Suppressor macrophage treated with lipopolysaccharide for 1 hour (primary cell): ENCODE measurements at places on chromosomes 13 and 19.

GRCh38 chr19:38721979-38722773 is 22.1 kb downstream of the CAPN12 start:
- DNase-seq = no peak

GRCh38 chr13:69796256-69796655 is 311.4 kb upstream of the ATXN8OS start:
- DNase-seq = no peak

- peak; percentile 93 for DNase-seq
Observed at GRCh38 chr19:16106121-16106520, 5.6 kb upstream of the RAB8A start.

GRCh38 chr13:36352350-36352749 is 6.2 kb upstream of the SPART start:
- DNase-seq = no peak

- peak; percentile 63 for DNase-seq
Observed at GRCh38 chr19:35114353-35115176, 1.1 kb upstream of the FXYD3 start.

GRCh38 chr13:98792785-98793495 is 40.5 kb upstream of the SLC15A1 start:
- peak; percentile 15 for DNase-seq

- no peak for DNase-seq
Observed at GRCh38 chr13:100301418-100301817, 212.5 kb downstream of the PCCA start.

GRCh38 chr13:66578305-66578704 is 651.8 kb downstream of the PCDH9 start:
- no peak for DNase-seq

DNA sequence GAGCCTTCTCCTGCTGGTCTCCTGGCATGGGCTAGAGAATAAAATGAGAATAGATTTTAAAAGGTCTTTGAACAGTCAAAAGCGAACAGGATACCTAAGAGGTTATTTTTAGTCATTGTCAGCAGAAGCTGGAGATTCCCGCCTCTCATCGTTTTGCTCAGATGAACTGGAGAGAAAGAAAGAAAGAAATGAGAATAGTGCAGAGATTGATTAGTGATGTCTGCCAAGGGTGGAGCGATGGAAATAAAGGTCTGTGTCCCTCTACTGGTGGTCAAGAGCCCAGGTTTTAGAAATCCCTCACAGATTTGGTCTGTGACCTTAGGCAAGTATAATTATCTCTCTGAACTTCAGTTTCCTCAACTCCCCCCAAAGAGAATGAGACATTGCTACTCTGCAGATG is 5.3 kb downstream of the NCAN start:
- DNase-seq = peak; percentile 35

DNA sequence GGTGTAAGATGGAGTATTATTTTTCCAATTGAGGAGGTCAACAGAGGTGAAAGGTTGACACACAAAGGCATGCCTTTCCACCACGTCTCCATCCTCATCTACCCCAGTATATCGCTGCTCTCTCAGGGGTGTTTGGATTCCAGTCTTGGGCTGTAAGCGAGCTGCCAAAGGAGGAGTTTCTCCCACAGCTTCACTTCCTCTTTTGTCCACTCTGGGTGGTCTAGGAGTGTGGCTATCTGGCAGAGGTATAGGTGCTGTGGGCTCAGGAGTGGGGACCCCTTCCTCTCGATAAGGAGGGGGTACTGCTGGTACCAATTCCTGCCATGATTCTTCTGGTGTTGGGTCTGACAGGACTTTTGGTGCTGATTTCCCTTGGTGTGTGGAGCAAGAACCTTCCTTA is 39.4 kb downstream of the ZNF846 start:
- no peak for DNase-seq

GRCh38 chr19:50490991-50491472 is 14.4 kb upstream of the GARIN5A start:
- DNase-seq = no peak
